CD4-positive, alpha-beta T cell treated with Interleukin-1 beta for 1 hour (primary cell): ENCODE measurements at places on chromosomes 4 and X.

DNA sequence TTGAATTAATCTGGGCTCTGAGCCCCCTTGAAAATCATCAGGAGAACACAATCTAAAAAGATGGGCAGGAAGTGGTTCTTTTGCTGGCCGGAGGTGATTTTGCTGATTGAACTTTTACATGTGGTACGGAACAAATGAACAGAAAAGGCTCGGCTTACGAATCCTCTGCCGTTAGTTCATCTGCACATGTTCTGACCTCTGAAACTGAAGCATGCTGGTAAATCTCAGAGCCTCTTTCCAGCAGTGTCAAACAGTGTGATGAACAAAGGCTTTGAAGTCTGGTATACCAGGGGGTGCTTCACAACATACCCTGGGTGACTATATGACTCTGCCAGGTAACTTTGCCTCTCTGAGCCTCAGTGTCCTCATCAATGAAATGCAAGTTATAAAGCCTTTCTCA is 194.2 kb upstream of the C1QTNF7 start:
- no peak for DNase-seq

DNA sequence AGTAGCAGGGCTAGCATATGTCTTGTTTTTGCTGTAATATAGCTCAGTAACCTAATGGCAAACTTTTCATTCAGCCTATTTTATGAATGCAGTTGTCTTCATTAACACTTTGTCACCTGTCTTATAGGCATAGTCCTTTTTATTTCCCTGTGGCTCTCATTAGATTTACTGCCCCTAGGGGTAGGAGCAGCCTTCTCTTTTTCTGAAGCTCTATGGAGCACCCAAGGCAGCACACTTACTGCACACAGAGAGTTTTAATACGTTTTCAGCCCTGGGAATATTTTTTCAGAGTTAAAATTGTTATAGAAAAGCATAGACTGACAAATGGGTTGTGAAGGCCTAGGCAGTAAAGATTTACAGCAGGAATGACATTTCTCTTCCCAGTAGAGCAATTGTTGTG is 406.8 kb downstream of the TMA16 start:
- DNase-seq, result no peak

- no peak for DNase-seq
Measured at GRCh38 chrX:125786316-125786715, 379.8 kb downstream of the DCAF12L2 start.

GRCh38 chr4:74018771-74019170 is 19.7 kb downstream of the CXCL3 start:
- no peak for DNase-seq

- no peak for DNase-seq
Measured at GRCh38 chr4:138223231-138223910, 18.8 kb downstream of the SLC7A11 start.

DNA sequence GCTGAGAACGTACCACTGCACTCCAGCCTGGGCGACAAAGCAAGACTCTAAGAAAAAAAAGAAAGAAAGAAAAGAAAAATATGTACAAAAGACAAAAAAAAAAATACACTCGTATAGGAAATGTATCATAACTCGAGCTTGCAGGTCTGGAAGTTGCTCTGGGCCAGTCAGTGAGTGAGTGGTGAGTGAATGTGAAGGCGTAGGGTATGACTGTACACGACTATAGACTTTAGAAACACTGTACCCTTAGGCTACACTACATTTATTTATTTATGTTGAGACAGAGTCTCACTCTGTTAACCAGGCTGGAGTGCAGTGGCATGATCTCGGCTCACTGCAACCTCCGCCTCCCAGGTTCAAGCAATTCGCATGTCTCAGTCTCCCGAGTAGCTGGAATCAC is 29.4 kb downstream of the EVC2 start:
- DNase-seq, result no peak

- DNase-seq, result no peak
Measured at GRCh38 chr4:165519591-165519990, 140.8 kb downstream of the CPE start.

DNA sequence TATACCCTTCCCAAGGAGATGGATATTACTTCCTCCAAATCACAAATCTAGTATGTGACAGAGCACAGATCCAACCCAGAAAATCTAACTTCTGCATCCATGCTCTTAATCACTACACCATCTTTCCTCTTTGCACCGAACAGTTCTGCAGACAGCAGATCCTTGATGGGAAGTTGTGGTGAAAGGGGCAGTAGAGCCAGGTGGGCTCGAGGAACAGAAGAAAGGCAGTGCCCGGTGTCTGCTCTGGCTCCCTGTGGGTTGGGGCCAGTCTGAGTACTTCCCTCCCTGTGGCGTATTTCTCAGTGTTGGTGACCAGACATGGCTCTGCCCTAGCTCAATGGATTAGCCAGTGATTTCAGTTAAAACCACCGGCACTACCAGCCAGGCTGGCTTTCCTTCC is 15.3 kb downstream of the HOPX start:
- no peak for DNase-seq

DNA sequence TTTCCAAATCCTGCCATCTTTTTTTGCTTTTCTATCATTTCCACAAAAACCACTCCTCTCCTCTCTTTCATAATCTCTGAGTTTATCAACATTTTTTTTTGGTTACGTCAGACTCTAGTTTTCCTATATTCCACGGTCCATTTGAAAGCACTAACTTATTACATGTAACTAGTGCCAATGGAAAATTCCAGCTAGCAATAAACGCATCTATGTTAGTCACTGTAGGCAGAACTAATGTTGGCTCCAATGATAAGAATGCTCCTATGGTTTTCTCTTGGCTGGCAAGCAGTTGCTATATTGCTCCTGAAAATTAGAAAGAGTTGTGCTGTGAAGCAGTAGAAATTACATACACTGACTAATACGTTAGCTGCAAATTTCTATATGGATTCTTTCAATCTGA is 634.6 kb upstream of the FTHL17 start:
- DNase-seq, result no peak

DNA sequence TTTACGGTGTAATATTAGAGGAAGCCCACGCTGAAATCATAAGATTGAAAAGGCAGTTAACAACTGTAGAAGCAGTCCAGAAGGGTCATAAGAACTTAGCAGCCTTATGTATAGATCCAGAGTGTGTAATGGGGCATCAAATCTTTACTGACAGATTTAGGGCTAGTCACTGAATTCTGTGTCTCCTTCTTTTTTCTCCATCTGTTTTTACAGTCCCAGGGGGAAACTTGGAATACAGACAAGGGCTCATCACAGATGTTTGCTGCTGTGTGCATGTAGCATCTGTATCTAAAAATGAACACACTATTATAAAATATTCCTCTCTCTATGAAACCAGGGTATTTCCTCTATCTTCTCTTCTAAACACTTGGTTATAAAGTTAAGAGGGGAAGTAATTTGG is 43.9 kb downstream of the CYSLTR1 start:
- no peak for DNase-seq

- no peak for DNase-seq
Measured at GRCh38 chr4:125011646-125012045, 299.1 kb upstream of the ANKRD50 start.

DNA sequence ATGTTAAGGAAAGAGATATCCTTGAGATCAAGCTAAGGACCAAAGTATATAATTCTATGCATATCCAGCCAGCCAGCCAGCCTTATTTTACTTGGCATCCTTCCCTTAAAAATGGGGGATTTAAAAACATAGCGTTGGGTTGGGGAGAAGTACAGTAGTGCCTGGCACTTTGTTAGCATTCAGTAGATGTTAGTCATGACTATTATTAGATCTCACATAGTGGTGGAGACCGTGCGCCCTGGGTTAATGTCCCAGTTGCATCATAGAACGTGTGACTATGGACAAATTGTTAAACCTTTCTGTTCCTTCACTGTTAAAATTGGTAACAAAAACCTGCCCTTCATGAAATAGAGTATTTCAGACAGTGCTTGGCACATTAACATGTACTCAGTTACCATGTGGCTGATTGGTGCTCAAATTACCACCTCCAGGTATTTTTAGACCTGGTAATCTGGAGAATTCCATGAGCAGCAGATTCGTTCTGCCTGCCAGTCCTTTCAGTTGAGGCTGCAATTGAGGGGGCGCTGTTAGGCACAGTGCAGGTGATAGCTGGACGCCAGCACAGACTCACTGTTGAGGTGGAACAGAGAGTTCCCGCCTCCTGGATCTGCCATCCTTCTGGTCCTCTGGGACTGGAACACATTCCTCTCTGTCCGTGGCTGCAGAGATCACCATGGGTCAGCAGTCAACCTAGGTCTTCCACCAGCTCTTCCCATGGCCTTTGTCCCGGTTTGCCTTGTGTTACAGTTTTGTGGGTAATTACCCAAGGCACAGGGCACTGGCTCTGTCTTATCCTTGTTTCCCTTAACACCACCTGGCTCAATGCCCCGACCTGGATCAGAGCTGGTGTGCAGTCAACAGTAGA is 31.7 kb downstream of the RBBP7 start:
- no peak for DNase-seq

DNA sequence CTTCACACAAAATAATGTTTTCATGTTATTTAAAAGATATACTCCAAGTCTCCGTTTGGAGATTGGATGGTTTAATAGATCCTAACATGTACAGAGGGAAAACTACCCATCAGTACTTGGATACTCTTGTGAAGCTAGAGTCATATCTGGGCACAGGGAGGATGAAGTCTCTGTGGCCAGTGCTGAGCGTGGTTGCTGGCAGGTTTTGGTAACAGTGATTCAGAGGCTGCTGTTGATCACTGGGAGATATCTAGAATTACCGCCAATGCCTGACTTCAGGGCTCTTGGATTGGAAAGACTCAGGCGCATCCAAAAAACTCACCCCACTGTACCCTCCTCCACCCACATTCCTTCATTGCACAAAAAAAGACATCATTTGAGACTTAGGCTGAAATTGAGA is 107.2 kb upstream of the PGRMC2 start:
- DNase-seq, result no peak

DNA sequence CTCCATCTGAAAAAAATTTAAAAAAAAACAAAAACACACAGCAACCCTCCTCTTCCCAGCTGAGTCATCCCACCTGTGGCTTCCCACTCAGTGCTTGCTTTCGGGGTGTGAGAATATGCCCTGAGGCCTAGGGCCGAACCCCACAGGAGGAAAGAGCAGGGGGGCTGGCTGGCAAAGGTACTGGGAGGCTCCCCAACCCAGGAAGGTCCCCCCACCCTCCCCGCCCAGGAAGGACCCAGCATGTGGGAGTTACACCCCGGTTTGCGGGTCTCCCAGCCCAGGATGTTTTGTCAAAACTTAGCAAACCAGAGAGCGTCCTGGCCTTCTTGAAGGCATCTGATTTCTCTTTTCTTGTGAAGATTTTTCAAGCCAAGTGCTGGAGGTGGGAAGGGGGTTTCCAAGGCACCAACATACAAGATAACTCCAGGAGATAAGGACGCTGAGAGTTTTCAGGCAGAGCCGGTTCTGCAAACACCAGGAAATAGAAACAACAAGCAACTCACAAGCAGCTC is 25.7 kb upstream of the CSF2RA start:
- no peak for DNase-seq

DNA sequence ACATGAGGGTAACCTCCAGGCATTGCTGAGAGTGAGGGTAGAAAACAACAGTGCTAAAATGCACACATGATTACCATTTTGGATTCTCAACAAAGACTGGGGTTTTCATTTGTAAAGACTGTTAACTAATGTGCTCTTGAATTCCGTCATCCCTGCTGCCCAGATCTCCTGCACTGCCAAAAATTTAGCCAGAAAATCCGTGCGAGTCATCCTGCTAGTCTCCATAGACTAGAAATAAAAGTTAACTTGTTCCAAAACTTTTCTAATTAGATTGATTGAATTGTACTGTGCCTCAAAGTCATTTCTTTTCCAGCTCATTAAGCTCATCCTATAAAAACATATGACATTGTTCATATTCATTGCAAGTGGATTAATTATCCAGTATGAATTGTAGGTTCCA is 99.8 kb downstream of the ARSF start:
- DNase-seq, result no peak

DNA sequence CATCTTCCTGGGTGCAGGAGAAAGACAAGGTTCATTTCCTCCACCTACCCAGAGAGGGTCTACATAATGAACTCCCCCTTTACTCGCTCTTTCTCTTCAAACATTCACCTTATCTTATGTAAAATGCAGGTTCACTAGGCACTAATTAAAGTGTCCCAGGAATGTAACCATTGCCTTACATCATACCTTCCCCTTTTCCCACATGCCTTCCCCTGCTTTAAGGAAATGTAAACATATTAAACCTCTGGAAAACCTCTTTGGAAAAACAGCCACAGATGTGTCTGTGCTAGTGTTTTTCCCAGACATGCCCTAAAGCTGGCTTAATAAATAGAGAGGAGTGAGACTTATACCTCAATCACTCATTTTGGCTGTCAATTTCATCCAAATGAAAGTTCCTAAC is 15.8 kb downstream of the TBC1D9 start:
- no peak for DNase-seq

DNA sequence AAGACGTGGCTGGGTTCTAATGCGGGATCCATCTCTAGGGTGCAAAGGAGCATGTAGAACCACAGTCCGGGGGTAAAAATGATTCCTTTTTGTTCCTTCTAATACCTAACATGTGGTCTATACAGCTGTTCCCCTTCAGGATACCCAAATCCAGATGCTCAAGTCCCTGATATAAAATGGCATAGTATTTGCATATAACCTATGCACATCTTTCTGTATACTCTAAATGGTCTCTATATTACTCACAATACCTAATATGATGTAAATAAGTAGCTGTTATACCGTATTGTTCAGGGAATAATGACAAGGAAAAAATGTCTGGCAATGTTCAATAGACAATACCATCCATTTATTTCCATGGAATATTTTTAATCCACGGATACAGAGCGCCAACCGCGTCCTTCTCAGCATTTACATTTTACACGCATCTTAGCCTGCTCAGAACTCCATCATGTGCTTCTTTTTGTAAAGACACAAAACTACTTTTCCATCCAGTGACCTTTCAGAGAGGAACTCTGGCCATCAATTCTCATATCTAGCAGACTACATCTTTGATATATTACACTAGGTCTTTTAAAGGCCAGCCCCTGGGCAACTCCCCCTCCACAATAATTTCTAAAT is 31.9 kb downstream of the ACSL1 start:
- no peak for DNase-seq

DNA sequence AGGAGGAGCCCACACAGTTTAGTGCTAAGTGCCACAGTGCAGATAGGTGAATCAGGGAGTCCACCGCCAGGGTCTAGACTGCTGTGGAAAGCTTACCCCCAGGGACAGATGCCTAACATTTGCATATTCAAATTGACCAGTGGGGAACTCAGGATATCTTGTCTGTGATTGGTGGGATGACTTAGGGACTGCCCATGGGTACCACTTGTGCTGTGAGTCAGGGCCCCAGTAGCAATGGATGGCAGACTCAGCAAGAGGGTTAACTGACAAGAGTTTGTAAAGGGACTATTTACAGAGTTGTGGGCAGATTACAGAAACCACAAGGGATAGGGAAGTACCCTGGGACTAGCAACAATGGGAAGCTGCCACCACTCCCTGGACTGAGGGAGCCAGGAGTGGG is 282.1 kb downstream of the BCOR start:
- no peak for DNase-seq

DNA sequence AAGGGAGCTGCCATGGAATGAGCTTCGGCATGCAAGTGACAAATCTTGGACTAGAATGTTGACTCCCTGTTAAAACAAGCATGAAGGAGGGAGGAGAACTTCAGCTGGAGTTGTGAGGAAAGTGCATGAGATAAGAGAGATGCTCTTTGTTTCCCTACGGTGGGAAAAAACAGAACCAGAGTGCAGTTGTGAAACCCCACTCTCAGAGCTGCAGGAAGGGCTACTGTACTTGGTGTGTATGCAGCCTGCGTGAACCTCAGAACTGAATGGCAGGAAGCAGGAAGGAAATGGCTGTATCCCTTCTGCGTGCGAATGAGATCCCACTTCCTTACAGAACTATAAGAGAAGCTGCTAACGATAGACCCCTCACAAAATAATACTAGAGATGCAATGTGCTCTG is 57.2 kb downstream of the EGF start:
- no peak for DNase-seq
